NCI-H187 (cell line): ENCODE measurements at places on chromosomes 13 and 19.

DNA sequence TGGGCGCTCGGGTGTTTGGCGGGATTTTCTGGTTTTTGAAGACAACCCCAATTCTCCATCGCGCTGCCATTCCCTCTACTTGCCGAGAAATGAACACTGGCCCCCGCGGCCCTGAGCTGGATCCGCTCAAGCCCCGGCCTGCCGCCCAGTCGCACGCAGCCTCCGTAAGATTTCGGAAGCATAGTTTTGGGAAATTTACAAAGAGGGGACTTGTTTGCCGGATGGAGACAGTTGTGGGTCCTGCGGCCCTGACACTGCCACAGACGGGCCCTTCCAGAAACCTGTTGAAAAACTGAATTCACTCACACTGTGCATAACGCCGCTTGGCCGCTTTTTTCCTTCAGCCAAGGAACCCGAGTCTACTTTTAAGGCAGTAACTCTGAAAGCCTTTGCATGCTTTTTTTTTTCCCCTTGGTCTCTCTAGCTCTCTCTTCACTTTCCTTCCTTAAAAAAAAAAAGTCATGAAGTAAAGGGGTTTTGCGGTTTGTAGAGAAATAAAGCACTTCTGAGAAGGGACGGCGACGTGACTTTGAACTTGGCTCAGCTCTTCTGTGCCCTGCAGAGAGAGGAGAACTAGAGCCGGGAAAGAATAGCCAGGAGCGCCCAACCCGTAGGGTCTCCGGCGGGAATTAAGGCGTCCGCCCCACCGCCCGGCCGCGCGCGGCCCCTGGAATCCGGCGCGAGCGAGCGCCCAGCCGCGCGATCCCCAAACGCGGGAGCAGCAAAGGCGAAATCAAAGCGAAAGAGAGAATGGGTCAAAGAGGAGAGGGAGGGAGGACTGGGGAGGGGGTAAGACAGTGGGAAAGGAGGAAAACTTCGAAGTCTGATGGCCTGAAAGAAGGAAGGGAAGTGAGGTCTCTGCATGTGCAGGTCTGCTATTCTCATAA, 3.4 kb upstream of the ZIC2 start:
- DNase-seq: no peak

DNA sequence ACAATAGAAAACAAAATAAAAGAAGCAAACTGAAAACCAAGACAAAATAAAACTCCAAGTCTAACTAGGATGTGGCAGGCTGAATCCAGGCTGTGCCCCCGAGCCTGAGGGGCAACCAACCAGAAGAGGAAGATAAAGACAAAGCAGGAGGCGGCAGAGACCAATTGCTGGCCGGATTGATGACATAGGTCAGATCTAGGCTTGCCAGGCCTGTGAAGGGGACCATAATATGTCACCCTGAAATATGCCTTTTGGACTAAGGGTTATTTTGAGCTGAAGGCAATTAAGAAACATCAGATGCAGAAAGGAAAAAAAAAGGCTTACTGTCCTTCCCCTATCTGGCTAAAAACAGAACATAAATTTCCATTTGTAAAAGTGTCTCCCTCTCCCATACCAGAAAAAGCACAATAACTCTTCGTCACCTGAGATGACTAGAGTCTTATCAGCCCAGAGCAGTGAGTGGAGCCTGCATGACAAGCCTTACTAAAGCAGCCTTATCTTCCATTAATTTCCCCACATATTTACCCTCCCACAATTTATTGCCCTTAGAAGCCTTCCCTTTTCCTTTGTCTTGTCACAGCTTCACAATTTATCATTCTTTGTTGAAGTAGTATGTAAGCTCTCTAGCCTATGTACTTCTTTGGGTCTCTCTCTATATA, 22.8 kb downstream of the ATP8A2 start:
- no peak for DNase-seq

DNA sequence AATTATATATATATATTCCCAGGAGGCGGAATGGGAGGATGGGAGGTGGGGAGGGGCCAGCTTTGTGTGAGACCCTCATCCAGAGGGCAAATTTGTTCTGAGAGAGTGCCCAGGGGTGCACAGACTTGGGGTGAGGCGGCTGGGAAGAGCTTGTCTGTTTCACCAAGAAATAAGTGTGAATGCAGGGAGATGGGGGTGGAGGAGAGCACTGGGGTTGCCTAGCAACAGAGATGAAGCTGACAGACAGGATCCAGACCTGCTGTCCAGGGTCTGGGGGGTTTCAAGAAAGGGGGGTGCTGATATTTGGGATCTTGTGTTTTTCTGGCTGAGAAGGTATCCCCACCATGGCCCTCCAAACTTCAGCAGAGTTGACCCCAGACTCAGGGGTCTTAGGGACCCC, 18.6 kb upstream of the TNFAIP8L1 start:
- DNase-seq: no peak

GRCh38 chr19:35031072-35031881, 1.0 kb downstream of the SCN1B start:
- DNase-seq: no peak

- DNase-seq: no peak
Measured at GRCh38 chr19:54389553-54389952, 24.8 kb upstream of the LAIR1 start.

GRCh38 chr13:38905081-38905480, 85.5 kb downstream of the STOML3 start:
- DNase-seq: no peak
